ENCODE measurements at places on chromosomes 7 and 10. TPM values are rescaled to one million over a fixed set of nuclear protein-coding genes. Genes with fewer than 3 reads are reported as not detected.

The CD36 gene
- total RNA-seq: not detected

The PAX4 gene
- not detected for total RNA-seq

The NKX2-3 gene
- total RNA-seq: not detected

The C7orf33 gene
- not detected for total RNA-seq

The MSS51 gene
- 2.9 TPM for total RNA-seq

The CNTNAP2 gene
- total RNA-seq: not detected

The COL28A1 gene
- not detected for total RNA-seq

DNA sequence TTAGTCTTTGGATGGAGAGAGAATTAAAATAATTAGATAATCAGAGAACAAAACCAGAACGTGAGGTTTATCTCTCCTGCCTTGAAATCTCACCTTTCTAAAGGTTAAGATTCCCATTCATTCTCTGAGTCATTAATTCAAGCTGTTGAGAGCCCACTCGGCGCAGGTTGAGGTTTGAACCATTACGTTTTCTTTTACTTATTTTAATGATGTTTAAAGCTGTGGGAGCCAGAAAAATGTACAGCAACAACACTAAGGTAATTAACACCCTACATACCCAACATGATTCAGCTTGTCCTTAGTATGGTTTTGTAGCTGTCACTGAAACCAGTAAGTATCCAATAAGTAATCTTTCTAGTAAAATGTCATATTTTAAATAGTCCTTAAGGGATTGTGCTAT is 153.0 kb upstream of the ANK3 start:
- no peak for DNase-seq

- no peak for DNase-seq
Observed at GRCh38 chr7:28609608-28610007, 197.3 kb downstream of the CREB5 start.

GRCh38 chr7:101465131-101465530 is 102.5 kb downstream of the COL26A1 start:
- DNase-seq: no peak

DNA sequence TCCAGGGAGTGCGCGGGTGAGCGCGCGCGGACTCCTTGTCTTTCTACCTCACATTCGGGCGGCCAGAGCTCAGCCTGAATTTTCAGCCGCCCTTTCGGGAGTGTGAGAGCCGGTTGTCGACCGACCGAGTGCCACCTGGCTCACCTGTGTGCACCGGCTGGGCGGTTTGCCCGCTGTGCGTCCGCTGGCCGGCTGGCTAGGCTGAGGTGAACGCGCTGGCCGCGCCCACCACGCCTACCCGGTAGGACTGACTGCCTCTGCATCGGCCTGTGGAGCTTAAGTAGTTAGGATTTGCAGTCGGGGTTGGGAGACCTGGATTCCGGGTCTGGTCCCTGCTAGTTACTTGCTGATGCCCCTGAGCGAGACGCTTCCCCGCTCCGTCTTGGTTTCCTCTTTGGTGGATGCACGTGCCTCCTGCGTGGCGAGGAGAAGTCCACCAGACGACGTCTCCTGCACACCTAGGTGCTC is 553 bp downstream of the TSPAN15 start:
- no peak for DNase-seq

- no peak for DNase-seq
Observed at GRCh38 chr7:140604760-140605159, 35.9 kb downstream of the DENND2A start.

- no peak for DNase-seq
Observed at GRCh38 chr7:55140221-55140940, 121.6 kb downstream of the EGFR start.

GRCh38 chr7:2381881-2382509 is 21.4 kb upstream of the CHST12 start:
- DNase-seq: no peak

DNA sequence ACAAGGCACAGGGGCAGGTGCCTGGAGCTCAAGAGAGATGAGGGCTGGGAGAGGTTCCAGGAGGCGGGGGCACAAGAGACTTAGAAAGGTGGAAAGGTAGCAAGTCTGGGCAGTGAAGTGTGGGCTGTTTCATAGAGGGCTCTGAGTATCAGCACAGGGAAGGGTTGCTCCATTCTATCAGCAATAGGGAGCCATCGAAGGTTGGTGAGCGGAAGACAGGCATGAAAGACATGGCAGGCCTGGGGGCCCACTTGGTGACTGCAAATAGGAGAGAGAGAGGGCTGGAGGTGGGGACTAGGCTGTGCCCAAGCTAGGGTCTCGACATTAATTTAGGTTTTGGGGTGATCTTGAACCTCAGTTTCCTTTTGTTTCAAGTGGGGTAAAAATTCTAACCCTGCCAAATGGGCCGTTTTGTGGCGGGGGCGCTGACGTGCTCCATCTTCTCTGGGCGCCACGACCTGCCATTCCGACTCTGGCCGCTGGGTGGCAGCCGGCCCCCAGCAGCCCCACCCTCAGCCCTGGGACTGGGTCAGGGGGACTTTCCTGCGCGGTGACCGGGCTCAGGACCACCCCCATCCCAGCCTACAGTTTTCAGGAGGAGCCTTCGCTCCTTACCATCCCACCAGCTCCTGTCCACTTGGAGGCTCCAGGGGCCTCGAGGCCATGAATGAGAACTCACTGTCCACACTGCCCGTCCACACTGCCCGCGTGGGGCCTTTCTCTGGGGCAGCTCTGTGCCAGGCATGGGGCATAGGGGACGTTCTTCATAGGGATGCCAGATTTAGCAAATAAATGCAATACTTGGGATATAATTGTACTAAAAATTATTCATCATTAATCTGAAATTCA is 37.2 kb upstream of the PCBD1 start:
- peak; percentile 67 for DNase-seq

DNA sequence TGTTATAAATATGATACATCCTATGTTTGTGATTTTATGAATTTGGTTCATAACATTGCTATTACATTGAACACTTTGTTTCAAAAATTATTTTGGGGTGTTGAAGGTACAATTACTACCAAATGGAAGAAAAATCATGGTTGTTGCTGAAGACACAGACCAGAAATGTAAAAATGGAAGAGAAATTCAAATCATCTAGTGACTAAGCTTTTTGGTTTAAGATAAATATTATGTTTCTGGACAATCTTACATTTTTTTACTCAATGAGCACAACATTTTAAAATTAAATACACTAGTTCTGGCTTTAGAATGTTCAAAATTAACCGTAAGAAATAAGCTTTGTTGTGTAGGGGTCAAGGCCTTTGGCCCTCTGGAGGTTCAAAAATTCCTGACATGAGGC is 82.7 kb downstream of the GNAT3 start:
- no peak for DNase-seq

GRCh38 chr7:50396856-50397255 is 53.3 kb downstream of the FIGNL1 start:
- peak; percentile 24 for DNase-seq

DNA sequence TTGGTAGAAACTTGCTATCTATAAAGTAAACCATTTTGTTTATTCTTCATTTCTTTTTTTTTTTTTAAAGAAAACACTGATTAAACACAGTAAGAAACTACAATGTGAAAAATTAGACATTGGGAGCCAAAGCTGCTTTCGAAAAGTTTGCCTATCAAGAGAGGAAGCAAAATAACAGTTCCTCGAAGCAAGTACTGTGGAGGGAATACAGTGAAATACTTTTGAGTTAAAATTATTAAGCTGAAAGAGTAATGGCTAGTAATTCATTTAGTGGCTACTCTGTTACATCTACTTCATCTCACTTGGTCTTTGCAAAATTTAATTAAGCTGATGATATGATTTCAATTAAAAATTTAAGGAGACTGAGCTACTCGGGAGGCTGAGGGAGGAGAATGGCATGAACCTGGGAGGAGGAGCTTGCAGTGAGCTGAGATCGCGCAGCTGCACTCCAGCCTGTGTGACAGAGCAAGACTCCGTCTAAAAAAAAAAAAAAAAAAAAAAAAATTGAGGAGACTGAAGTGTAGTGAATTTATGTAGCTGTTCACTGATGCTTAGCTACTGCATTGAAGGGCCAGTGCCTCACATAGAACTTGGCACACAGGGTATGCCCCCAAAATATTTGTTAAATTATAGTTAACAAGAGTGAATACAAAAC is 982.1 kb upstream of the MBL2 start:
- no peak for DNase-seq

DNA sequence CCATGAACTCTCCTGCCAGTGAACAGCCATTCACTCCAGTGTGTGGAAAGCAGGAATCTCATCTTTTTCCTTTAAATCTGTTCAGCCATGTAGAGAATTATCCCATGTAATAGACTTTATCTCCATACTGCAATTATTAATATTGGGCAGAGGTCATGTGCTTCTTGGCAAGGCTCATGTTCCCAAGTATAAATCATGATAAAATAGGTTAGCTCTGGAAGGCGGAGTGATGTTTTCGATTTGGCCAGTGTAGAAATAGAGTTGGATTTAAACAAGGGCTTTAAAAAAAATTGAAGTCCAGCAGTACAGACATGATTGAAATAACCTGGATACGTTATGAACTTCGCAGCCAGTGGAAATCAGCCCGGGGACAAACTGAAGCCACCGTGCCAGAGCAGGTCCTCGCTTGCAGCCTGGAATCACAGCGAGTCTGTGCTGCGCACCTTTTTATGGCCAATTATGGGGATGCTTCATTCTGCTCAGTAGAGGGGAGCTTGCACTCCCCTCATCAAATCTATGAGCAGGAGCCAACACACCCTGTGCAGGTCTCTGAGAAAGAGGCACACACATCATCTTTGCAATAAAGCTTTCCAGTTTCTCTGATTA is 654.0 kb upstream of the MKI67 start:
- no peak for DNase-seq

DNA sequence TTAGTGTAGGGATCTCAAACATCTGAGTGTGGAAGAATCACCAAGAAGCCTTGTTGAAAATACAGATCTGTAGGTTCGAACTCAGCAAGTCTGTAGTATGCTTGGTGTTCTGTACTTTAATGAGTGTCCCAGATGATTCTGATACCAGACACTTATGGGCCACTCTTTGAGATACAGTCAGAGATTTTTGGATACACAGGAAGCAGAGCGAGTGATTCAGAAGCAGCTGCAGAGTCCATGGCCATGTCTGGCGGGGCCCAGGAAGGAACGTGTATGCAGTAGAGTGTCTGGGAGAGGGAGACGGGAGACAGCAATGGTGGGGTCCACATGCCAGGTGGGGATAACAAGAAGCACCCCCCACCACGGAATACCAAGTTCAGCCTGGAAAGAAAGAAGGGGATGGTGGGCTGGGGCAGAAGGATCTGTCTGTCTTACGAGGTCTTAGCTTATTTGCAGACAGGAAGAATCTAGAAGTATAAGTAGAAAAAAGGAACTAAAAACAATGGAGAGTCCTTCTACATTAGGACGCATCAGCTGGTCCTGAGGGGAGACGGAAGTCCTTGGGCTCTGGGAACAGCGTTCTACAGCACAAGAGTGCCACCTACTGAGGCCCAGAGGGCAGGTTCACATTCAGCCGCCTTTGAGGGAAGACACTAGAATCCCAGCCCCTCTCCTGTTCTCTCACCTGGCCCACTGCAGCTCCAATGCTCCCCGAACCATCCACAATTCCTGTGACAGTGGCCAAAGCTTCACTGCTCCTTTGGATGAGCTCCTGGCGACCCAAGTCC is 55.4 kb downstream of the SLC37A3 start:
- no peak for DNase-seq

DNA sequence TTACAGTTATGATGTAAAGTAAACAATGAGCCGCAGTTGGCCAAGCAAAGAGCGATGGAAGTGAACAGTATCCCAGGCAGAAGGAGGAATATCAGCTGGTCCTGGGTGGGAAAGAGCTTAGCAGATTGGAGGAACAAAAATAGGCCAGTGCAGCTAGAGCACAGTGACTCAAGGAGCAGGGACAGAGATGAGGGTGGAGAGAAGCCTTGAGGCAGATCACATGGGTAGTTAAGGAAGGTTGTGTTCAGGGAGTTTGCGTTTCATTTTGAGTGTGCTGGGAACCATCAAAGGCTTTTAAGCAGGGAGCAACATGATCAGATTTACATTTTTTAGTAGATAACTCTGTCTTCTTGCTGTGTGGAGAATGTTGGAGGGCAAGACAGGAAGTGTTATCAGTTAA is 113.6 kb downstream of the OAT start:
- no peak for DNase-seq

- peak; percentile 79 for DNase-seq
Observed at GRCh38 chr10:26486990-26487850, 49.1 kb downstream of the APBB1IP start.

DNA sequence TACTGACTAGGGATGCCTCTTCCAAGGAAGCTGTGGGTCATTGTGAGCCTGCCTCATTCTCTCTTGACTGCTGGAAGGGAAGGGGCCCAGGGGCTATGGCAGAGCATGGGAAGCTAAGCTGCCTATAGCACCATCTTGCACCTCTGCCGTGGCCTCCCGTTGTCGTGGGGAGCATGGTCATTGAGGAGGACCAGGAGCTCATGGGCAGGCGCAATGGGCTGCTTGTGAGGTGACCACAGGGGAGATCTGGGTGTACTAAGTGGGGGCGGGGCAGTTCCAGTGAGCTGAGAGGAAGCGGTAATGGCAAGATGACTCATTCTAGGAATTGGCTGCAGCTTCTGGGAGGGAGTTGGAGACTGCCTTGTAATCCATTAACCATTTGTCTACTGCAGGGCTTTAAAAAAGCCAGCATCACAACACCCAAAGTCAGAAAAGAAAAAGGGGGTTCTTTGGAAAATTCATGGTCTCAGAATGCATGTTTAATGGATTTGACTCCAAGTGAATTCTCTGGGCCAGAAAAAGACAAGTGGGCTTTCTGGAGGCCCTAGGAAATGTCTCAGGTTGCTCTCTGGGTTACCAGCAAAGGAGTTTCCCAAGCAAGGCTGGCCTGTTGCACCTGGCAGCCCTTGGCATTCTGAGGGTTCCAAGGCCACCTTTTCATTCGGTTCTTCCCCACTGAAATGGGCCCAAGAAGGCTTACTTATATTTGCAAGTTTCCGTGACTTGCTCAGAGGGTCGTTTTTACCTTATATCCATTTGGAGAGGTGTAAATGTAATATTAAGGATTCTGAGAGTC is 3.6 kb downstream of the DUSP5 start:
- peak; percentile 82 for DNase-seq

GRCh38 chr7:45988405-45989057 is 67.5 kb upstream of the IGFBP3 start:
- DNase-seq: no peak

- DNase-seq: no peak
Observed at GRCh38 chr10:65419629-65420028, 1506.2 kb upstream of the LRRTM3 start.

DNA sequence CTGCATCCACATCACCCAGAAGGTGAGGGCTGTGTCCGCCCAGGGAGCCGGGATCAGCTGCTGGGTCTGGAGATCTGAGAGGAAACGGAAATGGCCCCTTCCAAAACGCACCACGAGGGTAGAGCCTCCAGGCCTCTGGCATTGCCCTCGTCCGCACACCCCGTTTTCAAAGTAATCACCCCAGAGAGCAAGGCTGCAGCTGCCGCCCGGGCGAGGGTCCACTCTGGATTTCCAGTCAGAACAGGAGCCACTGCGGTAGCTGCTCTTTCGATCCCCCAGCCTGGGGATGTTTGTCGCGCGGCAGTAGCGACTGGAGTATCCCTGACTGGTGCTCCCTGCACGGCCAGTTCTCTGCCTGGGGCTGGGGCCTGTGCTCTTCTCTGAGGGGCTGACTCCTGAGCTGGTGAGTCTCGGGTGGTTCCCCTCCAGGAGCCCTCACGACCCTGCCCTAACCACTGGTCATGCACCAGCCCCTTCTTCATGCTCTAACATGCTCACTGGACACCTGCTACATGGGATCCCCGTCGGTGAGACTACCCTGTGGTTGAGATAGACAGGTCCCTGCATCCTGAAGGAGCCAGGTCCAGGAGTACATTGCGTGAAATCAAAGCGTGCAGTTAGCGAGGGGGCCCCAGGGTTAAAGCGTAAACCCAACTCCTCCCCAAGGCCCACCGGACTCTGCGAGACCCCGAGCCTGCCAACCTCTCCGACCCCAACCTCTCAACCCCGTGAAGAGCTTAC is 99.2 kb downstream of the FOXL3 start:
- DNase-seq: no peak

Measured in activated CD8-positive, alpha-beta T cell treated with anti-CD3 and anti-CD28 coated beads, Interleukin-2, amount 10 ng/mL, durations not matched to agents 7 days and 5 days (primary cell).